Activated naive CD4-positive, alpha-beta T cell treated with anti-CD3 and anti-CD28 coated beads for 36 hours (primary cell): ENCODE measurements at places on chromosomes 2 and 18. TPM values are rescaled to one million over a fixed set of nuclear protein-coding genes. Genes with fewer than 3 reads are reported as not detected.

DNA sequence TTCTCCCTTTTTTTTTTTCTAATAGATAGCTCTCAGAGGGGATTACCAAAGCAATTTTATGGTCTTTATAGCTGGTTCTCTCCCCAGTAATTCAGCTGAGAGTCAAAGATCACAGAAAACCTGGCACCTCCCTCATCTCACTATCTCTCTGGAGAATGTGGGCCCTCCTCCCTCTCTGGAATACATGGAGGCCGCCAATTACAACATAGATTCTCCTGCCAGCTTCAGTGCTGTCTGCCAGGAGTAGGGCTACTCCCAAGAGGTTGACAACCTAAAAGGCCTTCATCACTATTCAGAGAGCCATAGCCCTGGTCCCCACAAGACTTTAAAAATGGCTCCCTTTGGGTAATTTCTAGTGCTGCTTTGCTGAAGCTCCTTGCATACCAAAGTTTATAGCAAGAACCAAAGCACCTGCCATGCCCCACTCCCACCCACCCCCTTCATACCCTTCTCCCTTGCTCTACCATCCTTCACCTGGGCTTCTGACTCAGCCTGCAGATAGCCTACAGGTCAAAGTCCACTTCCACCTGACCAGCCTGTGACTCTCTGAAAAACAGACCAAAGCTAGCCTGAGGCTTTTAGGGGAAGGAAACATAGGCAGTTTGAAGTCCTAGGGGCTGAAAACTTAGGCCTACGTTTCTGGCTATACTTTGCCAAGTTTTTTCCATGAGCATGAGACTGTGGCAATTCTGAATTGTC is 472.3 kb downstream of the TNS1 start:
- no peak overlapping the region for H3K27ac ChIP-seq
- no peaks in the 10 kb centered on the region for H3K36me3 ChIP-seq
- H3K4me1 ChIP-seq, result no peaks in the 10 kb centered on the region
- no peak for DNase-seq
- H3K27me3 ChIP-seq, result no peaks in the 10 kb centered on the region

- no peaks in the 10 kb centered on the region for H3K36me3 ChIP-seq
- peaks cover 24% of the 10 kb centered on the region for H3K27me3 ChIP-seq
- no peak for DNase-seq
- no peak overlapping the region for H3K4me3 ChIP-seq
Observed at GRCh38 chr2:67436221-67436620, 39.1 kb downstream of the ETAA1 start.

Gene TMEM200C
- total RNA-seq, result not detected

- H3K27ac ChIP-seq, result no peak overlapping the region
- H3K36me3 ChIP-seq, result no peaks in the 10 kb centered on the region
- peaks cover 1% of the 10 kb centered on the region for H3K4me1 ChIP-seq
- no peak for DNase-seq
- no peak overlapping the region for H3K4me3 ChIP-seq
Observed at GRCh38 chr2:236677368-236677767, 107.7 kb downstream of the ACKR3 start.

DNA sequence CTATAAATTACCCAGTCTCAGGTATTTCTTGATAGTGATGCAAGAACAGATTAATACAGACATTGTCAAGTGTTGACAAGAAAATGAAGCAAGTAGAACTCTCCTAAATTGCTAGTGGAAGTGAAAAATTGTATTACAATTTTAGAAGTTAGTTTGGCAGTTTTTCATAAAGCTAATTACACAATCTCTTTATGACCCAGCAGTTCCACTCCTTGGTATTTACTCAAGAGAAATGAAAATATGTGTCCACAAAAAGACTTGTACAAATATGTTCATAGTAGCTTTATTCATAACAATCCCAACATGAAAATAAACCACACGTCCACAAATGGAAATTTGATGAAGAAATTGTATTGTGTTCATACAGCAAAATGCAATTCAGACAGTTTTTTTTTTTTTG is 49.4 kb downstream of the PDE1A start:
- H3K4me3 ChIP-seq, result no peak overlapping the region
- no peaks in the 10 kb centered on the region for H3K36me3 ChIP-seq
- DNase-seq, result no peak

Gene VWC2L
- not detected for total RNA-seq

GRCh38 chr2:191638079-191638801 is 39.7 kb upstream of the NABP1 start:
- H3K36me3 ChIP-seq, result no peaks in the 10 kb centered on the region
- no peak overlapping the region for H3K4me3 ChIP-seq
- H3K27me3 ChIP-seq, result no peaks in the 10 kb centered on the region
- DNase-seq, result peak; percentile 40
